Fibroblast of villous mesenchyme (primary cell): ENCODE measurements at places on chromosomes 6 and 20.

DNA sequence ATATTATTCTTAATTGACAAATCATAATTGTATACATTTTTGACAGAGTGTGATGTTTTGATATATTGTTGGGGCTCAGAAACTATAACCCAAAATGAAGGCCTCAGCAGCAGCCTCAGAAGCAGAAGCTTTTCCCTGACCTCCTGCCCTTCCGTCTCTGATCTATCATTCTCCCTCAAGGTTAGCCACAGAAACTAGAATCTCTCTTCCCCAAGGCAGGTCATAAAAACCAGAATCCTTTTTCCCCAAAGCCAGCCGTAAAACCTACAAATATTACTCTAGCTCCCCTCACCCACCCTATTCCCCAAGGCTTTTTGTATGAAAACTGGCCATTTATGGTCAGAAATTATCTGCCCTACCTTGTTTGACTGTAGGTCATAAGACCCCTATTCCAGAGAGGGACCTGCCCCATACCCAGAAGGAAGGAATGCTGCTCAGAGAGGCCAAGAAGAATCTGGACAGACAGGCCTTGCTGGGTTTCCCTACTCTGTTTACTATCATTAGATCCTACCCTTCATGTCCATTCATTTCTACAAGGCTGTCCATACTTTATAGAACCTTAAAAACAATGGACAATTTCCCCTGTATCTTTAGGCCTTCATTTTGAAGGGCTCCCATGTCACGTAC lies 14.5 kb downstream of the OR2B2 start:
- DNase-seq: no peak

- no peak for DNase-seq
Measured at GRCh38 chr6:126939784-126940183, 178.7 kb upstream of the RSPO3 start.

DNA sequence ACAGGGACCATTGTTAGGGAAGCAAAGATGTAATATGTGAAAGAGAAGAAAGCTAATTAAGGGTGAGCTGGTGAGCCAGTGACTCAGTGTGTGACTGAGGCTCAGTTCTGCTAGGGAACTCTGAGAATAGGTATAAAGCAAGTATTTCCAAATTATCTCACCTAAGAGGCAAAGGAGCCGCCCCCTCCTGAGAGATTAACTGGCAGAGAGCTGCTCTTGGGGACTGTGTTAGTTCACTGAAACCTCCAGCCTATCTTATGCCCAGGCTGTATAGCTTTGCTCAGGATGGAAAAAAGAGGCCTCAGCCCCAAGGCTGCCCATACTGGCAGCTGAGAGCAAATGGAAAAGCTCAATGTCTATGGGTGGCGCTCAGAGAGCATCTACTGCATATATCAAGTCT lies 152.0 kb downstream of the PAK5 start:
- DNase-seq: no peak

GRCh38 chr6:63530182-63530581 lies 42.1 kb upstream of the LOC128125822 start:
- no peak for DNase-seq

DNA sequence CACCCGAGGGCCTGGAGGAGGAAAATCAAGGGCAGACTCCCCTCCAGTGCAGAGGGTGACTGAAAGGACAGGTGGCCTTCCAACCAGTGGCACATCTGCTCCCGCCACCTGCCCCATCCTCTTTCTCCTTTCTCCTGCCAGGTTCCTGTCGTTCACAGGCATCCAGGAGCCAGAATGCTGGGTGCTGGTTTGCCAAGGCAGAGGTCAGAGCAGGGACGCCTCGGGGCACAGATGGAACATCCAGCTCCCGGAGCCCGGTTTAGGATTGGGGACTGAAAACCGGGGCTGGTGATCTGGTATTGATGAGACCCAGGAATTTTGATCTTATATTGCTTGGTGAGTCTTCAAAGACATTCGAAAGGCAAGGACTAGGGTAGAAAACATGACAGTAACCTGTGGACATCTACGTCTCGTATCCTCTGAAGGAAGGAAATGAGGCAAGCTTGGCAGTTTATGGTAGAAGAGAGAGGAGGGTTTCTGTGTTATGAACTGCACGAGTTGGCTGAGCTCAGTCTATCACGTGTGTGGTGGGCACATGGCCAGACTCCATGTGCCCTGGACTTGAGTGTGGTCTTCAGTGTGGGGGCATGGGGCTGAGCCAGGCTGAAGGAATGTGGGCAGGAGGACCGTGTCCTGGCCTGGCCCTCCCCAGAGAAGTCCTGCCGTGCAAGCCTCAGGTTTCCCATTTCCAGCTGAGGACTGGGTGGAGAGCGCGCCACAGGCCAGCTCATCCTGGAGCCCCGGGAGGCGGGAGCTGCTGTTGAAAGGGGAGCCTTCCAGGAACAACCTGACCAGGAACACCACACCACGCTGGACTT lies 74.2 kb downstream of the IRF4 start:
- no peak for DNase-seq

DNA sequence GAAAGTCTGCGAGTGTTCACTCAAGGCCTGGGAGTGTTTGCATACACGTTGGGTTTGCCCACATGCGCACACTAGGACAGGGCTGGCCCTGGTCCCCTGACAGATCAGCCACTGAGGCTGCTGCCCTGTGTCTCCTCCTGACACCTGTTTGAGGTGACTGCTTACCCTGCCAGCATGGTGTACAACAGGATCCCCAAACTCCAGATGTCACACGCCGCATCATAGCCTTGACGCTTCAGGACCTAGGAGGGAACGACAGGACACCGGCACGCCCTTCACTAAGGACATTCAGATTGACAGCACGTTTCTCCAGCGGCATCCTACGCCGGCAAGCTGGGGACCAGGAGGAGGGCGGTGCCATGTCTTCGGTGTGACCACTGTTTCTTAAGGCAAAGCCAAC lies 37.0 kb upstream of the MPC1 start:
- no peak for DNase-seq

GRCh38 chr6:82739303-82739702 lies 326.3 kb downstream of the UBE3D start:
- DNase-seq: no peak

- DNase-seq: peak; percentile 97
Measured at GRCh38 chr6:108581237-108581931, 20.7 kb downstream of the FOXO3 start.

DNA sequence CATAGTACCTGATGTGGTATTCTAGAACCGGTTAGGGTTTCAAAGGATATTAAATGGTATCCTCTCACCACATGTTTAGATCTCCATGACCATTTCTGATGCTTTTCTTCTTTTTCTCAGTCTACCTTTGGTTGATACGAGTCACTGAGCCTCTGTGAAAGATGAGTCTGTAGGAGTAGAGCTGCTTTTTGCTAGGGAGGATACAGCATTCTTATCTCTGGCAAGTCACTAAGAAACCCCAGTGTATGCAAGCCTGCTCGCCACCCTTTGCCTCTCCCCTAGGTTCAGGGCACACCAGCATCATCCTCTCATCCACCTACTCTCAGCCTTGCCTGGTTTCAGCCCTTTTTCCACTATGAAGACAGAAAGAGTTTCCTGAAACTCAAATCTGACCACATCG lies 89.9 kb downstream of the MTFR2 start:
- DNase-seq: no peak

DNA sequence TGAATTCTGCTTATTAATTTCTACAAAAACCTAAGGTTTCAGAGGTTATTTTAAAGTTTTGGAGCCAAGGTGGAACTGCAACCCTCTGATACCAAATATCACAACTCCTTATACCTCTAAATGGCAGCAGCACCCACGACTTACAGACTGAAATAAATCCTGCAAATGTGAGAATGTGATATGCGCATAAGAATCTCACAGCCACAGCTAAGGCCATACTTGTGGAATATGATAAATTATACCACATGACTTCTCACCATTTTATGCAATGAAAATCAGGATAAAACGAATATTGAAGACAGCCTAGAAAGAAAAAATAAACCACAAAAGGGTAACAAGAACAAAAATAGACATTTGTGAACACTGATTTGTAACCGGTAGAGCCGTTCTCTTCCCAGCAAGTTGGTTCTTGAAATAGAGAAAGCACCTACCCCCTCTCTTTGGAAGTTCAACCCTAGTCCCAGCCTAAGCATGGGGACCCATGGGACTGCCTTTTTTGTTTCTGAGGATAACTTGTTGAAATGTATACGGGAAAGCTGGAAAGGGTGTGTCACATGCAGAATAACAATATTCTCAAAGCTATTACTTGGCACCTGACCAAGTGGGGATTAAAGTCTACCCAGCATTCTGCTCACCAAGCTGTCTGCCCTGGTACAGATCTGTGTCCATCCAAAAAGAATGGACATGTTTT lies 47.1 kb upstream of the MCM9 start:
- no peak for DNase-seq
